ENCODE measurements at places on chromosomes 6 and 20.

- DNase-seq = no peak
Measured at GRCh38 chr6:76506808-76507207, 434.3 kb upstream of the IMPG1 start.

DNA sequence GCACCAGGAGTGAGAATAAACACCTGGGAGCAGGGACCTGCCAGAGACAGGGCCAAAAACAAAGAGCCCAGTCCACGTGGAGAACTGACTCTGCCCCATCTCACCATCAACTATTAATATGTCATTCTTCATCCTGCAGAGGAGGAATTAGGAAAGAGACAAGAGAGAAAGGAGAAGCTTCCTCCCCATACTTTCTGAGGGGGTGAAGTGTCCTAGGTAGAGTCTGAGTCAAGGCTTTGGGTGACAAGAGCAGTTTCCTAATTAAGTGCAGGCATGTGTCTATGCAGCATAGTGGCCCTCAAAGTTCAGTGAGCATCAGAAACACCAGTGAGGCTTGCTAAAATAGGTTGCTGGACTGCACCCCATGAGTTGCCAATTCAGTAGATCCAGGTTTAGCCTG, 40.7 kb upstream of the BMP2 start:
- no peak for DNase-seq

DNA sequence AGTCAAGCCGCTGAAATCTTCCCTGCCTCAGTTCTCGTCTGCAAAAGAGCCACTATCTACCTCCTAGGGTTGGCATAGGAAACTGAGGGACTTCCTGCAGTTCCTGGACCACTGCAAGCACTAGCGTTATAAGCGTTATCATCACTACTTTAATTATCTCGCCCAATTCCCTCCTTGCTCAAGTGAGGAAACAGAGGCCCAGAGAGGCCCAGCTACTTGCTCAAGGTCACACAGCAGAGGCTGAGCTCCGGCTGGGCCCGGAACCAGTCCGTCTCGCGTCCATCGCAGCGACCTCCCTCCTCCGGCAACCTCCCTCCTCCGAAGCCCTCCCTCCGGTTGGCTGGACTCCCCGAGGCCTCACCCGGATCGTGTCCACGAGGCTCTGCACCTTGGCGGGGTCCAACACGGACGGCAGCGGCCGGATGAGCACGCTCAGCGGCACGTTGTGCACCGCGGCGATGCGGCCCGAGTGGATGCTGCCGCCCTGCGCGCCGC, 338 bp downstream of the SRXN1 start:
- DNase-seq = no peak

DNA sequence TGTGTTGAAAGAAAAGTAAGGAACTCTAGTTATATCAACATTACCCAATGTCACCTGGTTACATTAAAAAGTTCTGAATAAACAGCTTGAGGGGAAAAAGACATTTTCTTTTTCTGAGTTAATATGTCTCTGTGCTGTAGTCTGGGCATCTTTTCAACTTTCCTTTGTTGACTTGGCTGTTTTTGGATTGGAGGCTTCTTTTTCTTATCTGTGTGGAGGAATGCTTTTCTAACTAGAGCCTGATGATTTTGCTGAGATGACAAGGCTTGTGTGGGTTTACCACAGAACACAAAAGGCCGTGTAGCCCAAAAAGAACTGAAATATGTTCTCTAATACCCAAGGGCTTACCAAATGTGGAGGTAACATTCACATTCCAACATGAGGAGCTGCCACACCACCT, 161.8 kb downstream of the KCNQ5 start:
- DNase-seq = no peak

- no peak for DNase-seq
Measured at GRCh38 chr6:156507106-156507505, 270.1 kb upstream of the ARID1B start.

DNA sequence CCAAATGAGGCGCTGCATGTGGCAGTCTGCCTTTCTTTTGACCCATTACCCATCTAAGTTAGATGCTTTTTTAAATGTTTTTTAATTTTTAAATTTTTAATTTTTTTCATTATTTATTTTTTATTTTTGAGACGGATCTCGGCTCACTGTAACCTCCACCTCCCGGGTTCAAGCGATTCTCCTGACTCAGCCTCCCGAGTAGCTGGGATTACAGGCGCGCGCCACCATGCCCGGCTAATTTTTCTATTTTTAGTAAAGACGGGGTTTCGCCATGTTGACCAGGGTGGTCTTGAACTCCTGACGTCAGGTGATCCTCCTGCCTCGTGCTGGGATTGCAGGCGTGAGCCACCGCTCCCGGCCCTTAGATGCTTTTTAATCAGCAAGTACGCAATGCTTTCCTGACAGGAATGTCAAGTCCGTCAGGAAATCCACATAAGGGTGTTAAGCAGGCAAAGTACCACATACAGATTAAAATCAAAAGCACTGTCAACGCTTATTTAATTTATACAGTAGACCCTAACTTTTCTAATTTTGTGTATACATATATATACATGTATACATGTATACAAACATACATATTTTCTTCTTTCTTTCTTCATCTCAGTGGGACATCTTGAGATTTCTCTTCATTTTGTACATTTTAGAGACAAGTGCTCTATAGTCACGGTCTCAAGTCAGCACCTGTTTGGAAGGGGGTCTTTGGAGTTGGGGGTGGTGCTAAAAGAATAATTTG, 995 bp upstream of the GSTA4 start:
- peak; percentile 51 for DNase-seq

DNA sequence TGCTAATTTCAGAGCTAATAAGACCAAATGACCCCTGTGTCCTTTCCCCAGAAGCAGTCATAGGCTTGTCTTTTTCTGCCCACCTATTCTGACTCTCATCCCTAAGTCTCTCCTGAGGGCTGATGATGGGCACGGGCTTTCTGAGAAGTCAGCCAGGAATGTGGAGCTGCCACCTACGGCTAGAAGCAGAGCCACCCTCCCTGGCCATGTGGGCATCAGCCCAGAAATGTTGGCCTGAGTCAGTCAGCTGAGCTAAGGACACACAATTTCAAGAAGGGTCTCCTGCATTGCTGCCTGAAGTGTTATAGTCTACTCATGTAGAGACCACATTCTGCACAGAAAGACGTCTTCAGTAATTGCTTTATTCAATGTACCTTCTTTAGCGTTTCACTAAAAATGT, 17.1 kb downstream of the MYLIP start:
- no peak for DNase-seq

DNA sequence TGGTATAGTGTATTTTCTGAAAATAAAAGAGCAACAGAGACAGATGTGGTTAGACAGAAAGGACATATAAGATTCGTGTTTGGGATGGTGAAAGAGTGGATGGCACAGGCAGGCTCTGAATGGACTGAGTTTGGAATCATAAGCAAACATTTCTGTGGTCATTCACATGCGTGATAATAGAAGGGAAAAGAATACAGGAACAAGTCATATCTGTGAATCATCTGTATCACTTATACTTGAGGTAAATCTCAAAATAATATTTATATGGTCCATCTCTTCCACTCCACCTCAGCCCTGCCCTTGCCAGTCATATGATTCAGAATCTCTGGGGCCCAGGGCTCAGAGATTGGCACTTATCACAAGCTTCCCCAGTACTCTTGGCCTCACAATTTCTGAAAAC, 535.1 kb downstream of the BCKDHB start:
- DNase-seq = no peak

- DNase-seq = no peak
Measured at GRCh38 chr6:78117966-78118365, 465.1 kb downstream of the MEI4 start.

- no peak for DNase-seq
Measured at GRCh38 chr20:11156922-11157321, 483.1 kb upstream of the JAG1 start.

GRCh38 chr20:36461600-36462439, 79.5 kb upstream of the MYL9 start:
- no peak for DNase-seq

GRCh38 chr6:134719911-134720310, 230.0 kb downstream of the ALDH8A1 start:
- no peak for DNase-seq

- no peak for DNase-seq
Measured at GRCh38 chr20:46590443-46590842, 40.0 kb upstream of the OCSTAMP start.

GRCh38 chr6:111750753-111751673, 122.2 kb downstream of the FYN start:
- DNase-seq = no peak

- no peak for DNase-seq
Measured at GRCh38 chr6:139891471-139891870, 517.0 kb upstream of the CITED2 start.

DNA sequence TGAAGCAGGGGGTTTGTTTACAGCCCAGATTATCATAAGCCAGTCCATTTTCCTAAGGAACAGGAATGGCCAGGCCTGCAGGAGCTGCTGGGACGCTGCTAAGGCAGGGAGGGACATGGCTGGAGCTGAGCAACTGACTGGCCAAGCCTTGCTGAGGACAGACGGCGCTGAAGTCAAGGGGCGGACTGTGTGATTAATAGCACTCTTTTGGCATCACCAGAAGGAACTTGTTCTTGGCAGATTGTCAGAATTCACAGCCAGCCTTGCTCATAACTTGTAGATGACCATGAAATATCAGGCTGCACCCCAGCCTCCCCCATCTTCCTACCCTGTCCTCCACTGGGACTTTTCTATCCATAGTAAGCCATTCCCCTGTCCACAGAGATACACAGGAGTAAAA, 218.8 kb upstream of the RNF24 start:
- no peak for DNase-seq

GRCh38 chr6:25332165-25332564, 53.0 kb downstream of the CARMIL1 start:
- DNase-seq = no peak

All from GM12878 (cell line).